ENCODE measurements at places on chromosomes 13 and 19.
A peak's percentile ranks its signal among the peaks of the same experiment; 100 is the strongest.

DNA sequence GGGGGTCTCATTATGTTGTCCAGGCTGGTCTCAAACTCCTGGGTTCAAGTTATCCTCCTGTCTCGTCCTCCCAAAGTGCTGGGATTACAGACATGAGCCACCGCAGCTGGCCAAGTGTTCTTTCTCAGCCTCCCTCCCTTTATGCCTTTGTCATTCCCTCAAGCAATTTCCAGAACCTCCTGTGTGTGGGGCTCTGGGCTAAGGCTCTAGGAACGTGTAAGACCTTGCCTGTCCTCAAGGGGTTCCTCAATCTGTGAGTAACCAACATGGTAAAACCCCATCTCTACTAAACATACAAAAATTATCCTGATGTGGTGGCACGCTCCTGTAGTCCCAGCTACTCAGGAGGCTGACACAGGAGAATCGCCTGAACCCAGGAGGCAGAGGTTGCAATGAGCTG lies 15.5 kb upstream of the SPACA4 start:
- DNase-seq: no peak

- DNase-seq: peak; percentile 66
Observed at GRCh38 chr13:32587811-32588170, 1.5 kb downstream of the PDS5B start.

DNA sequence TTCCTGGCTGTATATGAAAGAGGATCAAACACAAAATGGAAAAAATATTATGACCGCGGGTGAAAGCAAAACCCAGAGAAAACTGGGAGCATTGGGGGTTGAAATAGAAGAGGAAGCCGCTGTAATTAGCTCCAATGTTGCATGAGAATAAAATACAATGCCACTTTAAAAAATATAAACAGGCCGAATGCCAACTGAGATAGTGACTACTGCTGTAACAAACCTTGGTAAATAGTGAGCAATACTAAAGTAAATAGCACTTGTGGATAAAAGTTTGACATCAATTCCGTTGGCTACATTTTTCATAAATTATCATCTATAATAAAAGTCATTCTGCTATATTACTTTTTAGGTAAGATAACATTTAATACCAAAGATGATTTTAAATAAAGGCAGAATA lies 395.8 kb upstream of the MIR17HG start:
- DNase-seq: no peak

GRCh38 chr19:41356984-41357739 lies 3.4 kb upstream of the TGFB1 start:
- no peak for DNase-seq

GRCh38 chr13:97967948-97968347 lies 14.5 kb downstream of the IPO5 start:
- DNase-seq: no peak

- no peak for DNase-seq
Observed at GRCh38 chr13:75455962-75456361, 26.0 kb downstream of the TBC1D4 start.

DNA sequence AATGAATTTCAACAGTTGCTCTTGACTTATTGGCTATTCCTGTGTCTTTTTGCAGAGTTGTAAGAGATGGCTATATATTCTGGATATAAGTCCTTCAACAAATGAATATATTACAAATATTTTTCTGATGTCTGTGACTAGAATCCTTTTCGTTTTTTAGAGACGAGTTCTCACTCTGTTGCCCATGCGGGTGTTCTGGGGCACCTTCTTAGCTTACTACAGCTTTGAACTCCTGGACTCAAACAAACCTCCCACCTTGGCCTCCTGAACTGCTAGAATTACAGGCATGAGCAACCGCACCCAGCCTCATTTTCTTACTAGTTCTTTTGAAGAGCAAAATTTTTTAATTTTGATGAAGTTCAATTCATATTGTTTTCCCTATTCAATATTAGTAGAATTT lies 287.8 kb downstream of the LIG4 start:
- DNase-seq: no peak

DNA sequence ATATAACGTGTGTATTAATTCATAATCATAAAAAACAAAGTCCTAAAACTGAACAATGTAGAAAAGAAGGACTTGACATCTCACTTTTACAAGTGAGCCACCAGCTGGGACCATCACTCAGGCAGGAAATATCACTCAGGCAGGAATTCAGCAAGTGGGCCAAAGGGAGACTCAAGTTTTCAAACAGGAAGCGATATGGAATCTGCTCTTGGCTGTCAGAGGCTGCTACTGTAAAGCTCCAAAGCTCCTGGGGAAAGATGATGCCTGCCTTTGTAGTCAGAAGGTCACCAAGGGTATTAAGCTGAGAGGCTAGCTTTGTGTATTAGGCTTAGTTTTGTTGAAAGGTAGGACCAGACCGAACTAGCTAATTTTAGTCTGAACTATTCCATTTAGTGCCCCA lies 5.5 kb upstream of the AKAP11 start:
- DNase-seq: no peak

DNA sequence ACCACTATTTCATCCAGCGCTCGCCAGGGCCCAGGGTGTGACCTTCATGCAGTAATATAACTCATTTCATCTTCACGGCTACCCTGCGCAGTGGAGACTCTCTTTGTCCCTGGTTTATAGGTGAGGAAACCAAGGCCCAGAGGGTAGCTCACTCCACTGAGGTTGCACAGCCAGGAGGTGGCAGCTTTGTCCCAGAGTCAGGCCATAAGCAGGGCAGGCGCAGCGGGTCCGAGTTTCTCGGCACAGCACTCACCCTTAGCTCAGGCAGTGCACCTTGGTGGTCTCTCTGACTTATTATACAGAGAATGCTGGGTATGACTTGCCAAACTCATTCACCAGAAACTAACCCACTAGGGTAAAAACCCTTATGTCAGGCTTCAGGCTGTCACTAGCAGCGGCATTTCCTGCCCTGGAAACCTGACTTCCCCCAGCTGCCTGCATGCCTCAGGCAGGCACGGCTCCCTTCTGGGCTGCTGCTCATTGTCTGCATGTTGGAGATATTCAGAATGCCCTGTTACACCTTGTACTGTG lies 24.5 kb downstream of the PPP5C start:
- no peak for DNase-seq

GRCh38 chr13:94595001-94595949 lies 677 bp downstream of the TGDS start:
- DNase-seq: peak; percentile 65

DNA sequence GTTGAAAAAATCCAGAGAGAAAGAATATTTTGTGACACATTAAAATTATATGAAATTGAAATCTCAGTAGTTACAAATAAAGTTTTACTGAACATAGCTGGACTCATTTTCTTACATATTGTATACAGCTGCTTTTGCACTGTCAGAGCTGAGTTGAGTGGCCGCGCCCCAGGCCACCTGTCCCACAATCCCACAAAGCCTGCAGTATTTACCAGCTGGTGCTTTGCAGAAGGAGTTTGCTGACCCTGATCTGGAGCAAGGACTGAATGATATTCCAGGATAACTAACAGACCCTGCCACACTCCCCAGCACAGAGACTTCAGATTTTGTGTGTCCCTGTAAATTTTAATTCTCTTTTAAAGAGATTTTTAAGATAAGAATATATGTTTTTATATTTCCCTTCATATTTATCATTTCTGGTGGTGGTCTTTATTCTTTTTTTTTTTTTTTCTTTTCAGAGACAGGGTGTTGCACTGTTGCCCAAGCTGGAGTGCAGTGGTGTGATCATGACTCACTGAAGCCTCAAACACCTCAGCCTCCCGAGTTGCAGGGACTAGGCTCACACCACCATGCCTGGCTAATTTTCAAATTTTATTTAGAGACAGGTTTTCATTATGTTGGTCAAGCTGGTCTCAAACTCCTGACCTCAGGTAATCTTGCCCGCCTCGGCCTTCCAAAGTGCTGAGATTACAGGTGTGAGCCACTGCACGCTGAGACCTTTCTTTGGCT lies 48.5 kb downstream of the TDRD12 start:
- DNase-seq: no peak

DNA sequence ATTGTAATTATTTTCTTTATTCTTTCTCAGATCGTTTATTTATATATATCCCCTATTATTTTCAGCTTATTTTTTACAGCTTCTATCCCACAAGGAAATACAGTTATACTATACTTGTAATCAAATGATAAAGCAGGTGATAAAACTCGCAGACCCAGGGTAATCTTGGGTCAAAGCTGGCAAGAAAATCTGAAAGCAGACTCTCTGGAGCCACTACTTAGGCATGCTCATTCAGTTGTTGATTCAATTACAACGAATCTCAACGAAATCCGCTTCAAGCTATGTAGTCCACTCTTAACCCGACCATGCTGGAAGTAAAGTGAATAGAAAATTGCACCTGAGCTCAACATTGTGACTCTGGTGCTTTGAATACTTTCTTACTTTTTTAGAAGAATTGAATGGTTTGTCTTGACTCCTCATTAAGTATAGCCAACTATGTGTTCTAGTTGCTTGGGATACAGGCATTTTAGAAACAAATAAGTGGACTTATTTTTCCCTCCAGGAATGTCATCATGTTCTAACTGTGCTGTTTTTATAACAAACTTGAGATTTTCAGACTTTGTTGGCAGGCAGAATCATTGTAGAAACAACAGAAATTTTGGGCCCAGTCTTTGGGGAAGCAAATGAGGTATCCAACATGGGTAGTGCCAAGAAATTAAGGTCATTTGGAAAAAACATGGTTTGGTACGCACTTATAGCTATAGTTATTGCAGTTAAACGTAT lies 21.4 kb downstream of the ESD start:
- no peak for DNase-seq
